Stimulated activated CD4-positive, alpha-beta T cell treated with anti-CD3 and anti-CD28 coated beads, Interleukin-15, amount 100 ng/mL, for 1 hour (primary cell): ENCODE measurements at places on chromosomes 6 and 20.

GRCh38 chr20:58597249-58597891 is 53.7 kb upstream of the STX16 start:
- DNase-seq: no peak

GRCh38 chr6:106547601-106548453 is 81.5 kb downstream of the RTN4IP1 start:
- DNase-seq: no peak

DNA sequence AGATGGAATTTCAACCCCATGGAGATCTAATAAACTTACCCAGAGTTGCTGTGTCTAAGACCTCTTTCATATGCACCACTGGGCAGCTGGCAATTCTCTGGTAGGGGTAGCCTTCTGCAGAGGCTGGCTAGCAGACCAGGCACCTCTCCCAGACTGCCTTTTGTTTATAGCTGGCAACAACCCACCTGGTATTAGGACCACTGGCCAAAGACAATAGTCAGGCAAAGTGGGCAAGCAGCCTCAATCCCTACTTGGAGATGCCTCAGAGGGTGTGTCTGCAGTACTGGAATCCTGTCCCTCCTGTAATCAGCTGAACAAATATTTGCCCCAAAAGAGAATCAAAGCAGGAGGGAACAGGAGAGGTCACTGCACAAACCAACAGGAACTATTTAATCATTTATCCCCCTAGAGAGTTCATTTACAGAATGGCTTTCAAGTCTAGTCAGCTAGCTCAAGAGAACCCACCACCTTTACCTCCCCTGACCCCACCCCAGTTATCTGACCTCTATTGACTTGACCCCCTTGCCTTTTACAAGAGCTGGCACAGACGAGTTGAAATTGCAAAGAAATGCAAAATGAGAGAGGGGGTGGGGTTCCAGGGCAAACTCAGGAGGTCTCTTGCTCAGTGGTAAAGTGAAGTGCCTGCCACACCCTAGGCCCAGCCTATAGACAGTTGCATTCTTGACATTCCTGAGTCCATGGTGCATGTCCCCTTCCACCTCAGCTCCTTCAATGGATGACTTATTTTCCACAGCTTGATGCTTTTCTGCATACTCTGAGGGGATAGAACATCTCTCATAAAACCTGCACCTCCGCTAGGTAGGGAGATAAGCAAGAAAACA is 2.8 kb downstream of the BCL2L1 start:
- DNase-seq: no peak

DNA sequence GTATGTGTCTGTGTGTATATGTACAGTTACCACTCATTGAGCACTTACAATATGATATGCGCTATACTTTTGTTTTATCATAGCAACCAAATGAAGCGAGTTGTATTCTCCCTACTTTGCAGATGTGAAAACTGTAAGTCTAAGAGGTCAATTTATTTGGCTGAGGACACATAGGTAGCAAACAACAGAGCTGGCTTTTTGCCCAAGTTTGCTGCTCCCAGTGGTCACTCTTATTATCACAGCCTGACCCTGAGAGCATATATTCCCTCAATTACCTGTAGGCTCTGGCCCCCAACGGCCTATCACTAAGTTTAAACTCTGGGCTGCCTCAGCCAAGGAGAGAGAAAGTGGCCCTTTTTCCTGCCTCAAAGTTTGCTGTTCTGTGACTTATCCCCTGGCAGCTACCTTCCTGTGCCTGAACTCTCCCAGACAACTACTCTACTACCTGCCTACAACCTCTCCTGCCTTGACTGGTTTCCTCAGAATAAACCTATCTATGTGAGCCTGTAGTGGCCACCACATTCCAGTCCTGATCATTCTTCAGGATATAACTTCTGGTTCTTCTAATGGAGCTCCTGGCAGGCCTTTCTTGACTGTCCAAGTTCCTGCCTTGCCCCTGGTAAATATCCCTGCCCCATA is 221.8 kb downstream of the FRK start:
- DNase-seq: no peak

DNA sequence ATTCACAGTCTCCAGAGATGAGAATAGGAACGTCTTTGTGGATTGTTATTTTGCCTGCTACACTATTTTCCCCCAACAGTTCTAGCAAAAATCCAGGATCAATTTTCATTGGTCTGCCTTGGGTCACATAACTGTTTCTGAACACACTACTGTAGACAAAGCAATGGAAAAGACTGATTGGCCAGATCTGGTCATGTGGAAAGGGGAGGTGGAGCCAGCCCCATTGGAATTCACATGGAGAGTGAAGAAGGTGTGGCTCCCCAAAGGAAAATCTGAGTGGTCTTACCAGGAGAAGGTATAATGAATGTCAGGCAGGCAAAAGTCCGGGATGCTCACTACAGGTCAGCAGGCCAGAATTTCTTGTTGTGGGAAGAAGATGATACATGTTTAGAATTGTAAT is 9.5 kb upstream of the TP53RK start:
- no peak for DNase-seq

DNA sequence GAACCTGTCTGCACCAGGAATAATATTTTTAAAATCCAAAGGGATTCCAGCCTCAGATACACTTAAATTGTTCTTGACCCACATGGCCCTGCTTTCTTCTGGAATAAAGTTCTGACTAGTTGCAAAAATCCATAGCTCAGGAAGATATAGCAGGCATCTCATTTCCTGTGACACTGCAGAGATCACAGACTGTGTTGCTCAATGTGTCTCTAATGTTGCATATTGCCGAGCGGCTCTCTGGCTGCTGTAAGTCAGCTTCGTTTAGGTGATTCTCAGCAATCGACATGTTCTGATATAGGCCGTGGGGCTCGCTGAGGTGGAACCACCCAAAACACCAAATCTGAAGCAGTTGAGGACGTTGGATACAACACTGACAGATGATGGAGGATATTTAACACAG is 498.3 kb upstream of the AGPAT4 start:
- no peak for DNase-seq

DNA sequence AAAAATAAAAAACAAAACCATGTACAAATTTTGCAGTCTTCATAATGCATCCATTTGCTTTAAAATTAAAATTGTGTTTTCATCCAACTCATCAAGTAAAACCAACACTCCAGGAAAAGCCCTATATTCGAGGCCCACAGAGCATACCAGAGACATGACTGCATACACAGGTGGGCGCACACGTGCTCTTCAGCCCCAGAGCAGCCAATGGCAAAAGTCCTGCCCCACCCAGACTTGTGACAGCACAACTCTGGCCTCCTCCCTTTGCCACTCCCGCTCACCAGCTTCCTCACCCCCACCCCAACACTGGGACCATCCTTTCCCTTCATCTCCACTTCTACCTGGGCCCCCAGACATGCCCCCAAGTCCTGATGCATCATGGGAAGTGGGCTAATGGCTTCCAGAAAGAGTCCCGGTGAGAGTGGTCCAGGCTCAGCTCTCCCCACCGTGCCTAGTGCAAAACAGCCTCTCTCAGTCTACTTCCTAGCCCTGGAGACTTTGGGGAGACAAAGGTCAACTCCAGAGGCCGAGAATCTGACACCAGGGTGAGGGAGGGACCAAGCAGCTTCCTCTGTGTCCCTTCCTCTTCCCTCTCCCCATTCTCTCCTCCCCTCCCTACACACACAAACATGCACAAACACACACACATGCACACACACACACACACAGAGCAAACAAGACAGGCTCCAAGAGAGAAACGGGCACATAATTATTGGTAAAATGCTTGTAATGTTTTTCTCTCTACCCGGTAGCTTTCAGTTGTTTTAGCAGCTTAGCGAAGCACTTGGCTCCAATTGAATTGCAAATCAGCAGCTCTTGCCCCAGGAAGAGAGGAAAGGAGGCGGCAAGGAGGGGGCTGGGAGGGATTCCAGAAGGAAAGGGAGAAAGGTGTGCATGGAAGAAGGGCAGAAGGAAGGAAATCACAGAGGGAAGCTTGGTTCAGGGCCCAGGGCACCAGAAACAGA is 14.3 kb downstream of the GRM4 start:
- no peak for DNase-seq

DNA sequence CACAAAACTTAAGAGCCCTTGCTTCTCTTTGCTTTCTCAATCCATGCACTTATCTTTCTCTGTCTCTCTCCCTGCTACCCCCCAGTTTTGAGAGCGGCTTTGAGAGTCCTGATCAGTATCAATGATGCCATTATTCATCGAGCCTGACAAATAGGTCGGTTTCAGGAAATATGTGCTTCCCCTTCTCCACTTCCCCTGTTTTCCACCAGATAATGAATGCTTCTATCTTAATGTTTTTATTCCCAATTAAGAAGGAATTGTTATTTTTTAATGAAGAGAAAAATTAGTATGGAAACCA is 117.7 kb downstream of the KIF13A start:
- no peak for DNase-seq

- no peak for DNase-seq
Measured at GRCh38 chr20:44143936-44144335, 43.1 kb downstream of the JPH2 start.

DNA sequence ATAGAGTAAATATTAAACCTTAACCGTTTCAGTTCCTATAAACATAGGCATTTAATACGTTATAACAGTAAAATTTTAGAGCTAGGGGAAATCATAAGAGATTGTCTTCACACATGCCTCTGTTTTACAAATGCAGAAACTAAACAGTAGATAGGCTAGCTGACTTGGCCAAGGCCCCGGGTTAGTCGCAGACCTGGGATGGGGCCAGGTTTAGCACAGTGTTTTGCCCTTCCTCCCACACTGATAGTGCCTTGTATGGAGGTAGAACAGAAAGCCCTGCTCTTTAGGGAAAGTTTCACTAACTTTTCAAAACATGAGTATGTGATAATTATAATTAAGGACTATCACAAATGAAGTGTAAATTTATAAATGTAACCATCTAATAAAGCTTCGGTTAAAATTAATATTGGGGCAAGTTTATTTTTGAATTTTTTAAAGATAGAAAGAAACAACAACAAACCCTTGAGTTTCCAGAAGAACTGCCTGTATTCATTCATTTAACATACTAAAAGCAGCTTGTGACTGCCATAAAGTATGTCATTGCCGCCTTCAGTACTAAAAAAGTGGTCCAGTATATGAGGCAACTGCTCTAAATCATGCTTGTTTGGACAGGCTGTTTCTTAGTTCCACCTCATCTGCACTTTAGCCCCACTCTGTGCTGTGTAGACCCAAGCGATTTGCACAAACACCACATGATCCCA is 62.5 kb upstream of the LOC128125822 start:
- no peak for DNase-seq

GRCh38 chr20:37529214-37529967 is 1.7 kb upstream of the BLCAP start:
- no peak for DNase-seq

DNA sequence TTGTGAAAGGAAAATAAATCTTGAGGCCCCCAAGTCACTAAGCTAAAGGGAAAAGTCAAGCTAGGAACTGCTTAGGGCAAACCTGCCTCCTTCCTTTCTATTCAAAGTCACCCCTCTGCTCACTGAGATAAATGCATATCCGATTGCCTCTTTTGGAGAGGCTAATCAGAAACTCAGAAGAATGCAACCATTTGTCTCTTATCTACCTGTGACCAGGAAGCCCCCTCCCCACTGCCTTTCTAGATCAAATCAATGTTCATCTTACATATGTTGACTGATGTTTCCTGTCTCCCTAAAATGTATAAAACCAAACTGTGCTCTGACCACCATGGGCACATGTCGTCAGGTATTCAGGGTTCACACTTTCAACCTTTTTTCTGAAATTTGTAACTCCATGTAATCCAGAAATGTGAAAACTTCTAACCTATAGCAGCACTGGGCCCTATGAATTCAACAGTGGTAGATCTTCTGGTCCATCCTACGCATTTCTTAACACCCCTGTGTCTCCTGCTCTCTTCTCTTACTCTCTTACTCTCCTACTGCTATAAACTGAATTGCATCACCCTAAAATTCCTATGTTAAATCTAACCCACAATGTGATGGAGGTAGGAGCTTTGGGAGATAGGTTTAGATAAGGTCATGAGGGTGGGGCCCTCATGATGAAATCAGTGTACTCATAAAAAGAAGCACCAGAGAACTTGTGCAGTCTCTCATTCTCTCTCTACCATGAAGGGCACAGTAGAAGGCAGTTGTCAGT is 89.3 kb downstream of the EPB41L2 start:
- no peak for DNase-seq

DNA sequence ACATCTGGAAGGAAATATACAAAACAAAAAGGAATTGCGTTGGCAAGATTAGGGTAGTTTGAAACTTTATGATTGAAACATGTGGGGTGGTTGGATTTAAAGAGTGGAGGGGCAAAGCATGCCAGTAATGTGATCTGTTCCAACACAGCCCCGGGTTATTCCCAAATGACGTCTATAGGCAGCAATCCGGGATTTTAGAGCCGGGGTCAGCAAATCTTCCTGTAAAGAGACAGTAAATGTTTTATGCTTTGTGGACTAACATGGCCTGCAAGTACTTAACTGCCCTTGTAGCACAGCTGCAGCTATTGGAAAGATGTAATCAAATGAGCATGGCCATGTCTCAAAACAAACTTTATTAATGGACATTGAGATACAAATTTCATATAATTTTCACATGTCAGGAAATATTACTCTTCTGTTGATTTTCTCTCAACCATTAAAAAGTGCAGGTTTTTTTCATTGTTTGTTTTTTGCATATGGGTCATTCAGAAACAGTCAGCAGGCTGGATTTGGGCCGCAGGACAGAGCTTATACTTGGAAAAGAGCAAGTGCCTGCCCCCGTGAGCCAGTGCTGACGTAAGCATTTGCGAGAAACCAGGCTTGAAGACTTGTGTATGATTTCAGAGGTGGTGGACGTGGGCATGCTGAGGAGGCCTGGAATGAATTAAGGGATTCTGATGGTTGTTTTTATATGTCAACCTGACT is 136.5 kb downstream of the DOK5 start:
- no peak for DNase-seq

DNA sequence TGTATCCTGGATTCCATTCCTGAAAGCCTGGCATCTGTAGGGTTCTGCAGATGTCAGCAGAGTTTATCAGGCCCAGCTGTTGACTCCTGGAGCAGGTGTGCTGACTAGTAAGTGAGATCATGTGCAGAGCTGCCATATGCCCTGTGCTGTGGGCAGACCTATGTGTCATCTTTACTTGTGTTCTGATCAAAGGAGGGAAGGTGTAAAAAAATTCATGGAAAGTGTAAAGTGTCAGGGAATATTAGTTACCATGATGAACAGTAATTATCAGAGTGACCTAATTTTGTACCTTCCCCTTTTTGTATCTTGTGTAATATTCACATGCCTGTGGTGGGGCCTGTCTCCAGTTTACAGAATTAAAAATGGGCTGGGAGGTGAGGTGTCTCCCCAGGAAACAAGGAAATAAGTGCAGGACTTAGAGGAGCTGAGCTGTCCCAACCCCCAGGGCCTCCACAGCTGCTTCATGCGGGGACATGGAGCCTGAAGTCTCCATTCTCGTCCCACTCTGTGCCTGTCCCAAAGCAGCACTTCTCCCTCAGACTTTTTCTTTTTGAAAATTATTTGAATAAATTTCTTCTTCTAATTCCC is 148.2 kb upstream of the GGTLC1 start:
- DNase-seq: no peak

- DNase-seq: no peak
Measured at GRCh38 chr20:1278993-1279392, 12.9 kb downstream of the SNPH start.
